NCI-H1694 (cell line): ENCODE measurements at places on chromosomes 4 and X.

- no peak for DNase-seq
Observed at GRCh38 chrX:40395102-40395501, 185.7 kb upstream of the ATP6AP2 start.

GRCh38 chr4:19739101-19739651 is 512.5 kb upstream of the SLIT2 start:
- DNase-seq = no peak

DNA sequence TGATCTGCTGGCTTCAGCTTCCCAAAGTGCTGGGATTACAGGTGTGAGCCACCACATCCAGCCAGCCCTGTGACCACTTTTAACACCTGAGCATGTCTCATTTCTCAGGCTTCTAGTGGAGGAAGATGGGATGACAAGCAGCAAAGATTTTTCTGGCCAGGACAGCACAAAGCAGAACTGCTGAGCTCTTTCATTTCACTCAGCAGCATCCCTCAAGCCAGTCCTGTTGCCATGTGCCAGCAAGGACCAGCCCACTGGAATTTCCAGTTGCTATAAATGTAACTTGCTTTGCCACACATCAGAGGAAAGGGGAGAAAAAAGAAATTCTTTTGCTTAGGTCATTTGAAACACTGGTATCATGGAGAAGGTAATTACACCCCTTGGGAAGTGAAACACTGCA is 75.9 kb downstream of the SLC9A7 start:
- DNase-seq = no peak

DNA sequence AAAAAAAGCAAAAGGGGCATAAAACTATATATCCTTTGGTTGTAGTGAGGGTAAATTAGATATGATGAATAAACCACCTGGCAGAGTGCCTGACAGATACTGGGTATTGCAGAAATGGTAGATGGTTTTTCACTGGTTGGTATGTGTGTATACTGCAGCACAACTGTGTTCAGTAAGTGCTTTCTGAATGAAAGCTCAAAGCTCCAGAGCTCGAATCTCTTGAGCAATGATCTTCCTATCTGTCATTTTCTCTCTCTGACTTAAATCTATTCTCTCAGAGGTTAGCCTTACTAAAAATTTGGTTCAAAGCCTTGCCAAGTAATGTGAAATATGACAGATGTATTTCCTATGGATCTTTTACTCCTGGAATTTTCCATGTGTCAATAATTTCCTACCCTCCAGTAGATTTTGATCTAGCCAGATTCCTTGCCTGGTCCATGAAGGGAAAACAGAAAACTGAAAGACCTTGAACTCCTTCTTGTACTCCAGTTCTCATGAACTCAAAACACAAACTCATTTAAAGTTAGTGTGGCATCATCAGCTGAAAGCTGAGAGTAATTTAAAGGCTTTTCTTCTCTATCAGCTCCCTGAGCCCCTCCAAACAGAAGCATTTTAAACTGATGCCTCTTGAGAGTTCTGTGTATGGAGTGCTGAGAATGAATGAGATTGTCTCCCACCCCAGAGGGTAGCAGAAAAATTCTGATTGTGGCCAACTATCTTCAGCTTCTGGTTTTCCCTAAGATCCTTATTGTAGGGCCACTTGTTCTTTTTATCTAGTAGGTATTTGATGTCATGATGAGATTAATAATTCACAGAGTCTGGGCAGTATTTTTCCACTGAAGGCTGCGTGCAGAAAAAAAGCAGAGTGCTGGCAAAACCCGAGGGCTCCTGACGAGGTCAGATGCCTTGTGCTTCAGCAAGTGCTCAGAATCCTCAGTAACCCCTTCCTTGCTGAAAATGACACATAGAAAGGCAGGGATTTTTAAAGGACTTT is 363.4 kb upstream of the BOD1L1 start:
- no peak for DNase-seq

- peak; percentile 31 for DNase-seq
Observed at GRCh38 chr4:6546681-6547447, 28.1 kb upstream of the MAN2B2 start.

GRCh38 chr4:143302536-143302935 is 34.1 kb upstream of the GAB1 start:
- DNase-seq = no peak

- DNase-seq = no peak
Observed at GRCh38 chrX:71053217-71053621, 14.9 kb downstream of the SNX12 start.

GRCh38 chr4:99572527-99573240 is 1.9 kb upstream of the MTTP start:
- no peak for DNase-seq

GRCh38 chr4:1211371-1211770 is 37.6 kb downstream of the CTBP1 start:
- DNase-seq = no peak

GRCh38 chrX:16491461-16491860 is 158.5 kb upstream of the S100G start:
- no peak for DNase-seq

DNA sequence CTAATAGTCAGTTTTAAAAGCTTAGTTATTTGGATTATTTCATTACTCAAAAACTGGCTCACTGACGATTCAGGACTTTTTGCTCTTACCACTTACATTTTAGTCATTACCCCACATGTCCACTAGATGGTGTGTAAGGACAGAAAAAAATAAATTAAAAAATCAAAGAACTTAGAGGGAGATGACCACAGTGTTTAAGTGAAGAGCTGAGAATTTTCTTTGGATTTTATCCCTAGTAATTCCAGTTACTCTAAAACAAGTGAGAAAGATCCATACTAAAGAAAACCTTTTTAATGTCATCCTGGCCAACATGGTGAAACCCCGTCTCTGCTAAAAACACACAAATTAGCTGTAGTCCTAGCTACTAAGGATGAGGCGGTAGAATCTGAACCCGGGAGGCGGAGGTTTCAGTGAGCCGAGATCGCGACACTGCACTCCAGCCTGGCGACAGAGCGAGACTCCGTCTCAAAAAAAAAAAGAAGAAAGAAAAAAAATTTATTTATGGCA is 26.4 kb upstream of the TMPRSS11B start:
- no peak for DNase-seq

- DNase-seq = no peak
Observed at GRCh38 chr4:153261461-153261860, 57.2 kb downstream of the TRIM2 start.

GRCh38 chr4:172232966-172233365 is 419.8 kb downstream of the GALNTL6 start:
- DNase-seq = no peak

DNA sequence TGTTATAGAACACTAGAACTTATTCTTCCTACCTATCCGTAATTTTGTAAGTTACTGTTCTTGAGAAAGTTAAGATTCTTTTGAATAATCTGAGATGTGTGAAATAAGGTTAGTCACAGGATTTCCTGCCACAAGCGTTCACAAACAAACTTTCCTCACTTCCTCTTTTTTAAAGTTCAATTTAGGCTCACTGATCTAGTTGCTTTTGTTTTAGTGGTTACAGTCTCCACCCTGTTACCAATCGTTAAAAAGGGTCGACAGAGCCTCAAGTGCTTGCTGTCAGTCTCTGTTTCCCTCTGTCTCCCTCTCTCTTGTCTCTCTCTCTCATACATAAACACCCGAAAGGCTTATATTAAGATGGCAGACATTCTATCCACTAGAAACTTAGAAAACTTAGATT is 35.9 kb upstream of the STK26 start:
- no peak for DNase-seq

GRCh38 chr4:151641167-151641566 is 119.6 kb downstream of the GATB start:
- no peak for DNase-seq

GRCh38 chrX:427812-428725 is 41.4 kb upstream of the PPP2R3B start:
- no peak for DNase-seq
